ENCODE measurements at places on chromosomes 2 and 18. TPM values are rescaled to one million over a fixed set of nuclear protein-coding genes. Genes with fewer than 3 reads are reported as not detected.

Gene TACR1
- total RNA-seq: not detected

Gene NPHP1
- 4.8 TPM for total RNA-seq

Gene VAMP5
- 27.9 TPM for total RNA-seq

- no peak for DNase-seq
These were observed 1.3 kb upstream of the ZNF516 start for GRCh38 chr18:76496194-76496890.

GRCh38 chr2:65548064-65548463, 115.7 kb upstream of the SPRED2 start:
- DNase-seq: no peak

- DNase-seq: no peak
These were observed 683.0 kb downstream of the SLC4A3 start for GRCh38 chr2:220310451-220310861.

- DNase-seq: no peak
These were observed 800 bp downstream of the VIL1 start for GRCh38 chr2:218419630-218420216.

DNA sequence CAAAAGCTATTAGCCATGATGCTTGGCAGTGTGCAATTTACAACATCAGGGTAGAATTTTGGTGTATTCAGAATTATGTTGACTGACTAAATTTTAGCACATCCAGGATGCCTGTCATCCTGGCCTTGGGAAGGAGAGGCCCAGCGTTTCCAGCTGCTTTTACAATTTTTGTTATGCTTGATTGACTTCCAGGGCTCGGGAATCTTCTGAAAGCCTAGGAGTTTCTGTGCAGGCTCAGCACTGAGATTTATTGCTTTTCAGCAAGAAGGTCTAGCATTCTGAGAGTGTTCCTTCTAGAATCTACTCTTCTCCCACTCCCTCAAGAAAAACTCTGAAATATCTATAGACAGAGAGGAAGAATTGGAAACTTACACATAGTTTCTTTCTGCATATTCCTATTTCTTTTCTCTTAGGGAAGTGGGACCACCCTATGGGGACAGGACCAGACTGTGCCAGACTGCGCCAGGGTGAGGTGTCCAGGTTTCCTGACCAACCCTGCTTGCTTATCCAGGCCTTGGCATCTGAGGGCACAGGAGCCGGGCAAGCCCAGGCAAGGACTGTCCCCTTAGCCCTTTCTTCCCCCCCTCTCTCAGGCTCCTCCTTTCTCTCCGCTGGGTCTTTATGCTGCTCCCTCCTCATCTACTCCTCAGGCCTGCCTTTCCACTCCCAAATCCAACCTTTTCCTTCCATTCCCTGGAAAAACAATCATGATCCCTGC, 26.9 kb downstream of the MAIP1 start:
- no peak for DNase-seq
